ENCODE measurements at places on chromosomes 2 and 18.
A peak's percentile ranks its signal among the peaks of the same experiment; 100 is the strongest.

GRCh38 chr2:88659538-88659915, 31.9 kb upstream of the RPIA start:
- no peak for DNase-seq

- DNase-seq, result no peak
Measured at GRCh38 chr2:43520919-43521318, 74.9 kb downstream of the THADA start.

GRCh38 chr2:184444217-184444616, 154.1 kb upstream of the ZNF804A start:
- no peak for DNase-seq

GRCh38 chr2:232022718-232023117, 61.2 kb downstream of the DIS3L2 start:
- DNase-seq, result no peak

GRCh38 chr18:62081248-62081647, 105.6 kb downstream of the PIGN start:
- no peak for DNase-seq

DNA sequence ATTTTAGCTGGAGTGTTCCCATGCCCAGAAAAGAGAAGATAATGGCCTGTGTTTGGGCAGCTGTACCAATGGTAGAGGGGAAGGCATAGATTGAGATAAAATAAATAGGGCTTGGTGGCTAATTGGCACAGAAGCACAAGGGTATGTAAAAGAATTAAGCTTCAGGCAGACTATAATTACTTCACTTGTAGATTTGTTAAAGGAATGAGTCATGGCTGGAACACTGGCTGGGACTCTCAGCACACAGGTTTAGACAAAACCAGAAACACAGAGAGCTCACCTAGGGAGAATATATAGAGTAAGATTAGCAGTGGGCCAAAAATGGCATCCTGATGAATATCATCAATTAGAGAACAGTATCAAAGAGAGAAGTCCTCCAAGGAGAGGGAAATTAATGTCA, 198.3 kb upstream of the FIGN start:
- no peak for DNase-seq

GRCh38 chr2:138502255-138503086, 901 bp downstream of the SPOPL start:
- peak; percentile 48 for DNase-seq

GRCh38 chr2:29276151-29276550, 160.9 kb downstream of the CLIP4 start:
- DNase-seq, result no peak

GRCh38 chr2:71734620-71735019, 281.3 kb downstream of the DYSF start:
- DNase-seq, result no peak

GRCh38 chr18:46756025-46756558, 761 bp downstream of the ST8SIA5 start:
- no peak for DNase-seq

- DNase-seq, result no peak
Measured at GRCh38 chr2:122745603-122746002, 990.2 kb downstream of the TSN start.

DNA sequence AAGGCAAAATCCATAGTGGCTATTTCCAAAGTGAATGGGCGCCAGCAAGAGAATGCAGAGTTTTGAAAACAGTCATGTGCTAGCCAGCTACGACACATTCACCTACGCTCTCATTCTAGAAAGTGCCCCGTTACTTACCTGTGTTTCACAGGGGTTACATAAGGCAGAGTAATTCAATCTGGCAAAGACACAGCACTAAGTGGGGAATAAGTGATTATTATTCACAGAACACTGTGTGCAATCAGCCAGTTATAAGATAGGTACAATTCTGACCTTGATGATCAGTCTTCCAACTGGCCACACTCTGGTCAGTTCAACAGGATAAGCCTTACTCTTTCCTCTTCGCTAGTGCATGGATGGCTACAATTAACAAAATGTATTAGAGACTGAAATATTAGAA, 105.8 kb downstream of the CABYR start:
- DNase-seq, result no peak

DNA sequence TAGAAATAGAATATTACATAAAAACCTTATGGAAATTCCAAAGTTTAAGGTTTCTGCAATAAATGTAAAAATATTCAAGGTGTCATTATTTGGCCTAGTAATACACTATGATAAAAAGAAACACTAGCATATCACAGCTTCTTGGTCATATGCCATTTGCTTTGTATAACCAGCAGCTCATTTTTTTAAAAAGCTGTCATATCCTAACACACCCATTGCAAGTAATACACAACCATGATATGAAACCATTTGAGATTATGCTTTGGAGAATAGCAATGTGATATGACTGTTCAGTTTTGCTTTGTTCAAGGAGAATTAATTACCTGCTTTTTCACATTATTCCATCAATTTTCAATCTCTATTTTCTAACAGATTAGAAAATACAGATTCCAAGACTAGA, 149.0 kb downstream of the IKZF2 start:
- DNase-seq, result no peak

- peak; percentile 35 for DNase-seq
Measured at GRCh38 chr2:204024503-204024902, 87.9 kb downstream of the ICOS start.

DNA sequence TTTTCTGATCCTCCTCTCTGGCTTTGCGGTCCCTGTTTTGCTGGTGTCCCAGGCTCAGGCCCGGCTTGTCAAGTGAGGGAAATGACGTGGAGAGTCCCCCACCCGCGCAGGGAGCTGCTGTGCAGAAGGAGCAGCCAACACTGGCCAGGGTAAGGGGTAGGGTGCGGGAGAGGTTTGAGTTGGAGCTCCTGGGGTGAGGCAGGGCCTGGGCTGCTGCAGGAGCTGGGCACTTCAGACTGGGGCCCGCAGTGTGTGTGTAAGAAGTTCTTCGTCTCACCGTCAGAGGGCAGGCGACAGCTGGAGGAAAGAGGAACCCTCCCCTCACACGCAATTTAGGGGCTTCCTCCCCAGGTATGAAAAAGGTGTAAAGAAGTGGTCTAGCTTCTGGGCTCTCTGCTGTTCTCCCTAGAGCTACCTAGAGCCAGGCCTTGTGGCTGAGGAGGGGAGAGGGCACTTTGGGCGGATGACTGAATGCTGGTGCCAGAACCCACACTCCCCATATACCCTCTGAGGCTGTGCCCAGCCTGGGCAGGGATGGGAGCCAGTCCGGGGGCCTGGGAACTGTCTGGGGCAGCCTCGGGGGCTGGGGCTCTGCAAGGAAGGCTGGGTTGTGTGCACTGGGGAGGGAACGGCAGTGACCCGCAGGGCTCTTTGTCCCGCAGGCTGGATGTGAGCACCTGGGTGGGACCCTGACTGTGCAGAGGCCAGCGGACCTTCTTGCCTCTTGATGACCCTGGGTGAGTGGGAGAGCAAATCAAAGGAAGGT, 11.8 kb downstream of the CELF4 start:
- no peak for DNase-seq

DNA sequence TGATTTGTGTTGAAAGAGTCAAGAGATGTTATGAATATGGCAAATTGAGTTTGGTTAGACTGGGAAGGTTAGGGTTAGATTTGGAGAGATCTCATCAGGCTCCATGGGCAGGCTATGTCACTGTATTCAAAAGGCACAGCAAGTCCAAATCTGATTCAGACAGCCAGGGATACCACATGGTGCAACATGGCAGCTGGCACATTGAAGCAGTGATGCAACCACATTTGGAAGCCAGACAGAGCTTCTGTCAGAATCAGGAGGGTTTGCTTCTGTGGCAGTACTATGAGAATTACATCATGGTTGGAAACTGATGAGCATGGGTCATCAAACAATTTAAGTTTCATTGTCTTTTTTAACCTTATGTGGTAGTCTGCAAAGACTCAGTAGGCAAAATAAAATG, 772.2 kb downstream of the SUCLG1 start:
- DNase-seq, result no peak
